ENCODE measurements at places on chromosomes 16 and 17.
A peak's percentile ranks its signal among the peaks of the same experiment; 100 is the strongest.

DNA sequence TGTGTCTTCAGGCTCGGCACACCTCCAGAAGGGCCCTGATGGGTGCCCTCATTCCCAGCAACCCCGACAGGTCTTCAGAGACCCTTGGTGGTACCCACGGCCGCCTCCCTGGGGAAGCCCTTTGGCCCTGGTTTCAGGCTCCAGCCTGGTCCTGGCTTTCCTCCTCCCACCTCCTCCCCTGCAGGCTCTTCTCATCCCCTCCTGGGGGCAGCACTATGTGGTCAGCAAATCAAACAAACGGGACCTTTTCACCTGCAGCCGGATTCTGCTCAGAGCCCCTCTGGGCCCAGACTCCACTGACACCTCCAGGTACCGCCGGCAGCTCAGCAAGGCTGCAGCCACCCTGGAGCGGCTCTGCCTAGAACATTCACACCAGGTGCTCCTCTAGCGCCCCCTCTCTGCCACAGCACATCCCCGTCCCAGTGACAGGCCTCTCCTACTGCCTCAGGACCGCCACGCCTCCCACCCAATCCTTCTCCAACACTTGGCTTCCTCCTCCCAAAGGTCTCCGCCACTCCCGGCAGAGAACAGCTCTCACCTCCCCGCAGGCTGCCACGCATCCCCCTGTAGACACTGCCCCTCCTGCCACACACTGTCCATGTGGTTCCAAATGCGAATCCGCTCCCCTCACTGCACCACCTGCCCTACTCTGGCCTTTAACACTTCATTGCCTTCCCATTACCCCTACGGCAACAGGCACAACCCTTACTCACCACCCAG, 12.0 kb downstream of the CORO7 start:
- DNase-seq, result no peak

- DNase-seq, result no peak
Observed at GRCh38 chr16:15636392-15636873, 6.5 kb downstream of the MARF1 start.

- peak; percentile 28 for DNase-seq
Observed at GRCh38 chr17:66373944-66374817, 71.8 kb downstream of the PRKCA start.

DNA sequence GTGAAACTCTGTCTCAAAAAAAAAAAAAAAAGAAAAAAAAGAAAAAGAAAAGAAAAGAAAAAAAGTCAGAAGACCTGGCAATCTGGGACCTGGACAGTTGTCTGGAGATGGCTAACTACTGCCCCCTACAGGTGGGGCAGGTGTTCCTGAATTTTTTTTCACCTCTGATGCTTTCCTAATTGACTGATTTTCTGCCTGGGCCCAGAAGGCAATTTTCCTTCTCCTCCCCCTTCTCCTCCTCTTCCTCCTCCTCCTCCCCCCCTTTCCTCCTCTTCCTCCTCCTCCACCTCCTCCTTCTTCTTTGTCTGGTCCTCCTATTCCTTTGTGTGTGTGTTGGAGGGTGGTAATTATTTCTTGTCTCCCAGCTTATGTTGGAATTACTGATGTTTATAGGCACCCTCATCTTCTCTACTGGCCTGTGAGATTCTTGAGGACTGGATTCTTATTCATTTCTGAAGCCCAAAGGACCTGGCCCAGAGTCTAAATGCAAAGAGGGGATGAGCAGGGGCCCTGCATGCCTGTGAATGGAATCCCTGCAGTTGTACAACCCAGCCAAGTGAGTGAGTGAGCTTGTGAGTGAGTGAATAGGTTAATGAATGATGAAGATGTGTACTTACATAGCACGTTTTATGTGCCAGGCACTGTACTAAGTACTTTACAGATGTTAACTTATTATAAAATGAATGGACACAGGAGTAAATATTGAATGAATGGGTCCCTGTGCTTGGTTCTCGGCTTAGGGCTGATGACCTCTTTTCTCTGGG, 26.9 kb downstream of the IRX5 start:
- DNase-seq, result no peak

DNA sequence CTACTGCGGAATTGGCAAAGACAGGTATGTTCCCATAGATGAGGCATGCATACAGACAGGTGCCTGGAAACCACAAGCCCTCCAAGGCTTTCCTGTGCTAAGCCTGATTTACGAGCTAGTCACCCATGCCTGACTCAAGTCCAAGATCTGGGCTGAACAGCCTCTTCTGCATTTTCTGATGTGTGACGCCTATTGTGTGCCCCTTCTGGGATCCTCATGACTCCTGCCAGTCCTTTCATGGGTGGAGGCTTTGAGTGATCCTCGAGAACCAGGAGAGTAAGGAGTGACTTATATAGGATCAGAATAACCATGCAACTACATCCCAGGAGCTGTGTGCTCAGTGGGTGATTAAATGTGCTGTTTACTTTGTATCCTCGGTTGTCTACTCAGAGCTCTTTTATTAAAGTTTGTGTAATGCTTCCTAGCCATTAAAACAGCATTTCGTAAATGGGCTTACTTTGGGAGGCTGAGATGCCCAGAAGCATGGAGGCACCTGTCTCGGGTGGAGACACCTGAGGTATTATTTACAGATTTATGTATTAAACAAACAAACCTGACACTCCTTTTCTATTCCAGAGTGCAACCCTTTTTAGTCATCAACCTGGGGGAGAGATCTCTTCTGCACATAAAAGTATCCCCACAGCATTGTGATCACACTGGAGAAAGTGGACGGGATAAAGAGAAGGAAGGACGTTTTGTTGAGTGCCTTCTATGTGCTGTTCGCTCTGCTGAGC, 373.0 kb upstream of the DYNLRB2 start:
- DNase-seq, result no peak

DNA sequence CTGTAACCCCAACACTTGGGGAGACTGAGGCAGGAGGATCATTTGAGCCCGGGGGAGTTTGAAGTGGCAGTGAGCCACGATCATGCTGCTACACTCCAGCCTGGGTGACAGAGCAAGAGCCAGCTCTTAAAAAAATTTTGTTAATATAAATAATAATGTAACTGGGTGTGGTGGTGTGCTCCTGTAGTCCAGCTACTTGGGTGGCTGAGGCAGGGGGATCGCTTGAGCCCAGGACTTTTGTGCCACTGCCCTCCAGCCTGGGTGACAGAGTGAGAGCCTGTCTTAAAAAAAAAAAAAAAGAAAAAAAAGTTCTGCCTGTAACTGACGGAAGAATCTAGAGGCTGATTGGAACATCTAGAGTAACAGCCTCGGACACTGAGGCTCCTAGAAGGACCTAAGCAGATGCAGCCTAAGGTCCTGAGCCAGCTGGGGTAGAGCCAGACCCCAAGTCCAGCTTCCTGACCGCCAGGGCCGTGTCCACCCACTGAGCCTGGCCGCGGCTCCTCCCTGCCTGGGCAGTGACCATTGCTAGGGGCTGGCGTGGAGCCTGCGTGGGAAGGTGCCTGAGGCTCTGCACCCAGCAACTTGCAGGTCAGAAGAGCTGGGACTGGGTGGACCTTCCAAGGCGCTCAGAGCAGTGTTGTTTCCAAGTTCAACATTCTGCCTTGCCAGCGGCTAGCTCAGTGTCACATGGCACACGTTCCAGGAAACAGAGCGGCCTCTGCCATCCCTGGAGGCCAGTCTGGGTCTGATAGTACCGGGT, 209.4 kb upstream of the CIBAR2 start:
- no peak for DNase-seq

All from NCI-H1048 (cell line).